ENCODE measurements at places on chromosomes 5 and 9. TPM values are rescaled to one million over a fixed set of nuclear protein-coding genes. Genes with fewer than 3 reads are reported as not detected.

GOLGA1 gene
- total RNA-seq: 16.1 TPM

KIF20A gene
- total RNA-seq: 28.1 TPM

YTHDC2 gene
- 23.9 TPM for total RNA-seq

SGTB gene
- 7.6 TPM for total RNA-seq

TMEM245 gene
- total RNA-seq: 24.0 TPM

SOX30 gene
- total RNA-seq: 0.11 TPM

PLAC8L1 gene
- 0.74 TPM for total RNA-seq

POC5 gene
- 16.5 TPM for total RNA-seq

FOXE1 gene
- total RNA-seq: not detected

LCN1 gene
- not detected for total RNA-seq

CDH9 gene
- not detected for total RNA-seq

GLRX gene
- total RNA-seq: 14.9 TPM

PTGER4 gene
- 30.4 TPM for total RNA-seq

GABRA1 gene
- not detected for total RNA-seq

HABP4 gene
- total RNA-seq: 14.4 TPM

INSL4 gene
- not detected for total RNA-seq

KLF4 gene
- 1.4 TPM for total RNA-seq

PCDHB2 gene
- 0.11 TPM for total RNA-seq

LHFPL2 gene
- 0.09 TPM for total RNA-seq

CSF2 gene
- 764 TPM for total RNA-seq

FRMD3 gene
- total RNA-seq: 0.34 TPM

MEGF10 gene
- not detected for total RNA-seq

ZFP2 gene
- total RNA-seq: 0.18 TPM

OTULINL gene
- total RNA-seq: 17.0 TPM

PAPPA gene
- not detected for total RNA-seq

SLC46A2 gene
- not detected for total RNA-seq

SPATA31A3 gene
- total RNA-seq: not detected

SPARC gene
- total RNA-seq: 0.43 TPM

GALNT12 gene
- 2.3 TPM for total RNA-seq

PPP2R2B gene
- total RNA-seq: not detected

PCDHB15 gene
- not detected for total RNA-seq

SV2C gene
- 0.32 TPM for total RNA-seq

FBXO38 gene
- total RNA-seq: 55.2 TPM

LOX gene
- not detected for total RNA-seq

CDK7 gene
- total RNA-seq: 46.0 TPM

MED27 gene
- total RNA-seq: 37.2 TPM

CSNK1A1 gene
- 176 TPM for total RNA-seq

INSL6 gene
- not detected for total RNA-seq

C9 gene
- not detected for total RNA-seq

Data from activated T-helper 2 cell treated with anti-CD3 and anti-CD28 coated beads, Interferon-gamma antibody, Interleukin-2, Interleukin-4, amounts not matched to agents 10 μg/mL and 5 μg/mL and 100 μg/mL, durations not matched to agents 14 hours and 24 hours and 36 hours (primary cell).